WTC11 (cell line): ENCODE measurements at places on chromosomes 2 and 18.

GRCh38 chr2:170146784-170147183, 31.2 kb upstream of the MYO3B start:
- DNase-seq = no peak

GRCh38 chr2:237309011-237309410, 105.0 kb downstream of the COL6A3 start:
- no peak for DNase-seq

DNA sequence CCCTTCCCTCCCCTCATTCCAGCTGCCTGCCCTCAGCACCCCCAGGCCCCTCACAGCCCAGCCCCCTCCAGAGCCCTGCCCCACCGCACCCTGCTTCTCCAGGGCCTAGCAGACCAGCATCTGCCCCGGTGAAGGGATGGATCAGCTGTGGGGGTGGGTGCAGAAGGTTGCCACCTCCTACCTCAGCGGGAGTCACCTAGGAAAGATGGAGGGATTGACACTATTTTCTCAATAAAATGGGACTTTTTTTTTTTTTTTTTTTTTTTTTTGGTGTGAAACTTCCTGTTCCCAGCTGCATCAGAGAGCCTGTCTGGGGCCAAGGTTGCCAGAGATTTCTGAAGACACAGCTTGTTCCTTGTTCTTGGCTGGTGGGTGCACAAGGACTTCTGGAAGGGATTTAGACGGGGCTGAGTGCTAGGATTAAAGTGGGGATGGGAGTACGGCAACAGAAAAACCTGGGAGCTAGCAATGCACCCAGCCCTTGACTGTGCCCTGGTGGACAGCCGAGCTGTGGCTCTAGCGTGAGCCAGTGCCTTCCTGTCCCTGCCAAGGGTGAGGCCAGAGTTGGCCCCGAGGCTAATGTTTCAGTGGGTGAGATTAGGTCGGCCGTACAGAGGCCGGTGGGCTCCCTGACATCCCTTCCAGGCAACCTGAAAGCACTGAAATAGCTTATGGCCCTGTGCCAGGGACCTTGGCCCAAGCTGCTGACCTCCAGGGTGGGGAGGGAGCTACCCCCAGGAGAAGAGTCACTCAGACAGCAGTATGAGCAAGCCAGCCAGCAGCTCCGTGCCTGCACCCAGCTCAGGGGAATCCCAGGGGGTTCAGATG, 4.6 kb downstream of the B3GNT7 start:
- no peak for DNase-seq

DNA sequence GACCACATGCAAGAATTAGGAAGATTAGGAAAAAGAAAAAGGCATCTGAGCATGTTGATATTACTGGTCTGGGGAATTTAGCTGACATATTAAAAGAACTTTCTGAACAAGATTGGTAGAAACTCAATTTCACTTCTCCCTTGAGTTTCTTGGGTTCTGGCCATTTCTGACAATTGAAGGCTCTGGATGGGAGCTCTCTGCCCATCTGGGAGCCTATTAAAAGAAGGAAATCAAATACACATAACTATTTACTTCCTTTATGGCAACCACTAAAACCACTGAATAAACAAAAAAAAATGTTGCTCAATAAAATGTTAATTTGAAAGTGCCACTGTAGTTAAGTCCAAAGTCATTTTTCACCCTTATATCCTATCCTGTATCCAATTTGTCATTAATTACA, 216.8 kb upstream of the HNMT start:
- no peak for DNase-seq

DNA sequence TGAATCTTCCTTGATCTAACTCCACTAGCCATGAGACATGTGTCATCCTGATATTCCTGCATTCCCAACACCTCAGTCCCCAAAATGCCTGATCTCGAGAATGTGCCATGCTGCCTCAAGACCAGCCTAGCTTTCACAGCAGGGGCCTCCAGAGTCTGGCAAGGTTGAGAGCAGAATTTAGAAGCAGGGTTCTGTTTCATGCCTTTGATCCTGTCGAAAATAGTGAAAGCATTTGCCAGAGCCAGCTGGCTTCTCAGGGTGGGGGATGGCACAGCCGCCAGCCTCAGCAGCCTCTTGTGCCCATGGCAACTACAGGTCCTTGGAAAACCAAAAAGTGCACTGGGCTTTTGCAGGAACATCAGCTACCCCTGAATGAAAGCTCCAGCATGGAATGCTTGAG, 143.5 kb downstream of the RTN4 start:
- DNase-seq = no peak
